Fibroblast of skin of left biceps (primary cell): ENCODE measurements at places on chromosomes 16 and 17.

DNA sequence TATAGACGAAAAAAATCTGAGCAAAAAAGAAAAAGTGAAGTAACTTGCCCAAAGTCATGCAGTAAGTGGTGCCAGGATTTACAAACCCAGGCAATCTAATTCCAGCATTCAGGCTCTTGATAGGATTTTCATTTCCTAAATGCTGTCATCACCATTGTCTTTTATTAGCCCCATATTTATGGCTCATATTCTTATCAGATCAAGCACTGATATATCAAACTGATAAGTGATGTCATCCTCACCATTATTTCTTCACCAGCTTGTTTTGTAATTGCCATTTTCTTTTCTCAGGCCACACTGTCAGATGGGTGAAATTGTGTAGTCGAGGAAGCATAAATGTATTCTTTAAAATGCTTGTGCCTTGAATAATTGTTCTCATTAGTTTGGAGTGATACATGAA is 1.3 kb downstream of the RAD51C start:
- DNase-seq: no peak

DNA sequence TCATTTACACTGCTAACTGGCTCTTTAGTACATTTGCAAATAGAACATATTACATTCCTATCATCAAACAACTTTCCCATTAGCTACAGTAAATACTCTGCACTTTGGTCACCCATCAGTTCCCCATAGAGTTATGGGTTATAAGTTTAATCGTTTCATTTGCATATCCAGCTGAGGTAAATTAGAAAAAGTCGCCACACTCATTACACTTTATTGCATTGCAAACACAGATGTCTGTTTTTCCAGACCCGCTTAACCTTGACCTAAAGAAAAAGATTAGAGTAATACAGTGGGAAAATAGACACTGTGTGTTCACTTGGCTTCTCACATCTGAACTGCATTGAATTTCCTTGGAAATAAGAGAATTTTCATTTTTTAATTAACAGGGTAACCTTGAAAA is 213.1 kb upstream of the PSMD7 start:
- DNase-seq: no peak

DNA sequence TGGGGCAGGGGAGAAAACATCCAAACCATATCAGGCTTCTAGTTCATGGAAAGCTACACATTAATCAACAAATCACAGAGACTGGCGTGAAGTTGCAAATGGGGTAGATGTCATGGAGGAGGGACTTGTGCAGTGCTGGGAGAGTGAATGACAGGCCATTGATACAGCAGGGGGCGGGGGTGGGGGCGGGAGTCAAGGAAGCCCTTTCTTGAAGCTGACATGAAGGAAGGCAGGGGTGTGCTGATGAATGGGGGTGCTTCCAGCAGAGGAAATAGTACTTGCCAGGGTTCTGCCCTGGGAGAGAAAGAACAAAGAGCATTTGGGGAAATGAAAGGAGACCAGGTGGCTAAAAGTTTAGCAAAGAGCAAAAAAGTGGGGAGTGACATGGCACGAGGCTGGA is 269.9 kb downstream of the SHISA9 start:
- DNase-seq: no peak

DNA sequence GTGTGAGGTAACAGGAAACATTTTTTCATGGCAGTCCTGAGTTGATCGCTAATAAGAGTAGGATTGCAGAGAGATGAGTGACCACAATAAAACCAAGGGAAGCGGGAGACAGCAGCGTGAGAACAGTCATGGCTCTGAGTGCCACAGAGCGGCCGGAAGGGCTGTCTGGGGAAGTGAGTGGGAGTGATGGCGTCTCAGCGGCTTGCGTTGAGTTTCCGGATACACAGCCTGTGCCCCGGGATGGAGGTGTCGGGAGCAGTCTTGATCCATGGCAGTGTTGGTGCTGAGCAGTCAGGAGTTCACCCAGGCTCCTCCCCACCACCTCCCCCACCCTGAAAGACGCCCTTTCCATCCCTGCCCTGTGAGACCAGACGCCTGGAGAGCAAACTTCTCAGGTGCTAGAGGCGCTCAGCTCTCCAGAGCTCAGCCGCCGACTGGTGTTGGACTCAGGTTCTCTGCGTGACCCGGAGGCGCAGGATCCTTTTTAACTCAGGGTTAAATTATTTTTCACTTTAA is 59.8 kb downstream of the BANP start:
- DNase-seq: no peak

GRCh38 chr17:17831208-17832031 is 5.4 kb downstream of the SREBF1 start:
- no peak for DNase-seq

GRCh38 chr16:17194190-17194780 is 276.5 kb downstream of the XYLT1 start:
- DNase-seq: no peak

DNA sequence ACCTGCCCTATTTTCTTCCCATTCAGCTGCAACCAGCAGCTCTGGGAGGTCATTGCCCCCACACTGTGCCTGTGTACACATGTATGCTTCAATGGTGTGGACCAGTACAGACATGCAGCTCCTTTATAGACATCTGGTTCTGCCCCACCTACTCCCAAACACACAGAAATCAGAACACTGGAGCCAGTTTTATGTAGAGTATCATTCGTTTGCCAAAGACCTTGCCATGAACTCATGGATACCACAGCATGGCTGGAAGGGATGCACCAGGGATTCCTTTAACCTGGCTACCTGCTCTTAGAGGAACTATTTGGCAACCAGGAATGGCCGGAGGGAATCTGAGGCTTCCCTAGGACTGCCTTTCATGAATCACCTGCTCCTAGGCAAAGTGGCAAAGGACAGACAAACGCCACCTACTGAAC is 60.4 kb downstream of the ZFHX3 start:
- no peak for DNase-seq

DNA sequence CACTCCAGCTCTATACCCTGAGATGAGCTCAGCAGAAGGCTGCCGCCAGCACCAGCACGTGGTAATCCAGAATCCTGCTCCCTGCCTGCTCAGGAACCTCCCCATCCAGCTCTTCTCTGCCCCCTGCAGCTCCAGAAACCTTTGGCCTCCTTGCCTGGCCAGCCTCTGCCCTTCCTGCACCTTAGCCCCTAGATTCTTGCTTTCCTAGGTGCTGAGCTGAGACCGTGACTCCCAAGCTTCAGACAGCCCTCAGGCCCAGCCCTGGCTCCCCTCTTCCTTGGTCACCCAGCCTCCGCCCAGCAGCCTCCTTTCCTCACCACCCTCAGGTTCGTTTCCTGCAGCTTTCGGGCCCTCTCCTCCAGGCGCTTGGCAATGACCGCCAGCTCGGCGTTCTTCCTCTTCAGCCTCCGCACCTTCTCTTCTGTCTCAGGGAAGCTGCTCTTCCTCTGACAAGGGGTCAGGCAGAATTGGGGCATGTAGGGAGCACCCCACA is 2.6 kb downstream of the TSPOAP1 start:
- DNase-seq: no peak

DNA sequence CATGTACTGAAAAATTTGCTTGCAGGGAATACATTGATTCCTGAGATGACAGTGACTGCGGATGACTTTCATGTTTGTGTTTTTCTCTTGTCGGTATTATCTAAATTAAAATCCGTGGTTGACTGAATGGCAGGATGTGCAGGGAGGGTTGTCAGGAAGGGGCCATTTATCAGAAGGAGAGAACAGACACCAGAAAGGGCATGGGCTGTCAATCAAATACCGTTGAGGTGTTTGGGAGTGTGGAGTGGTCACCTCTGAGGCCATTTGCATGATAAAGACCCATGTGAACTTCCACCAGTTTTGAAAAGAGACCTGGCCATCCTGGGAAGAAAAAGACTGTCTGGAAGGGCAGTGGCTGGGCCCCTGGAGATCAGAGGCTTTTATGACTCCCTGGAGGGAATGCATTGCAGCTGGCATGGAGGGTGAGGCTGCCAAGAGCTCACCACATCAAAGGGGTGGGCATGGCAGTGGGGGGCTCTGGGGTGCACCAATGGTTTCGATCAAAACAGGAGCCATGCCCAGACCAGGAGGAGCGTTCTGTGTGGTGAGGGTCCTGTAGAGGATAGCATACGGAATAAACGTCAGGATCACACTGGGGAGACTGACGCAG is 67.1 kb downstream of the CYLD start:
- no peak for DNase-seq

- no peak for DNase-seq
These were observed 43.4 kb downstream of the BMERB1 start for GRCh38 chr16:15477802-15478201.

DNA sequence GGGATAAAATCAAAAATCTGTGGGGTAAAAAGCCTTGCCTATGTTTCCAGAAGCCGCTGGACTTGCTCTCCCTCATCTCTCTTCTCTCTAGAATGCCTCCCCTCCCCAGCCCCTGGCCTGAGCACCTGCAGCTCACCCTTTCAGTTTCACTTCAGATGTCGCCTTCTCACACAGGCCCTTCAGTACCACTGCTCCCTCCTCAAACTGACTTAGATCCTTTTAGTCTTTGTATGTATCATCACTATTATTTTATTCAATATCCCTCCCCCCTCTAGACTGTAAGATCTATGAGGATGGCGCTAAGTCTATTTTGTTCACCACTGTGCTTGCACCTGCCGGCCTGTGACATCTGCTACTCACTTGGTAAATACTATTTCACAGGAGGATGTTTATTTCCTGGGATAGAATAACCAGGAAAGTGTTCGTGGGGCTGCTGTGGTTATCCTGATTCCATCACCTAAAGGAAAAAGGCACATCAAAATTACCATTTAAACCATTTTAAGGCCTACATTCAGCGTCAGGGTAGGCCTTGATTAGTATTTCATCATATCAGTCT is 122.3 kb downstream of the MRTFB start:
- no peak for DNase-seq

DNA sequence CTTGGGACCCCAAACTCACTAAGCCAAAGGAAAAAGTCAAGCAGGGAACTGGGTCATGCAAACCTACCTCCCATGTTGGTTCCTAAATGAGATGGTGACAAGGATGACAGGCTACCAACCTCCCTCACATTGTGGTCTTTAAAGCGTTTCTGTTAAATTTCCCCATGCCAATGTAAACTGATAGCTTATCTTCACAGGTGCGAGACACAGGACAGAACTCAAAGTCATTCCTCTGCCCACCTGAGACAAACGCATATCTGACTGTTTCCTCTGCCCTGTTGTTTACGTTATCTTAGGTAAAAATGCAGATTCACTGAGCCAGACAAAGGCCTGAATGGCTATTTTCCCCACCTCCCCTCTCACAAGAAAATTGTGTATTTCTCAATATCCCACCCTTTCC is 19.0 kb upstream of the CD300E start:
- DNase-seq: no peak

DNA sequence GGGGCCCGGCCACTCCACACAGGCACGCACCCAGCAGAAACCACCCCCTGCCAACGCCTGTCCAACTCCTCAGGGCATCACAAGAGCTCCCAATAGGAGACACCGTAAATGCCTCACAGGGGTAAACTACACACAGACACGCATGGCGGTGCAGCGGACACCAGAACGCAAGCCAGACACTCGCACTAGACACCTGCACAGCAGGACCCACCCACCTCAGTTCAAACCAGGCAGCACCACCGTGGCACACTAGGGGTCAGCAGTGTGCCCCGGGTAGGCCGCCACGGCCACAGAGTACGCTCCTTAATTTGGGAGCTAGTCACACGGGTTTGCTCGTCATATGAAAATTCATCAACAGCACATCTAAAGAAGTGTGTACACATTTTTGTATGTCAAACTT is 3.4 kb downstream of the SLC38A10 start:
- no peak for DNase-seq

- no peak for DNase-seq
These were observed 13.5 kb downstream of the MAPT start for GRCh38 chr17:45907750-45908395.

DNA sequence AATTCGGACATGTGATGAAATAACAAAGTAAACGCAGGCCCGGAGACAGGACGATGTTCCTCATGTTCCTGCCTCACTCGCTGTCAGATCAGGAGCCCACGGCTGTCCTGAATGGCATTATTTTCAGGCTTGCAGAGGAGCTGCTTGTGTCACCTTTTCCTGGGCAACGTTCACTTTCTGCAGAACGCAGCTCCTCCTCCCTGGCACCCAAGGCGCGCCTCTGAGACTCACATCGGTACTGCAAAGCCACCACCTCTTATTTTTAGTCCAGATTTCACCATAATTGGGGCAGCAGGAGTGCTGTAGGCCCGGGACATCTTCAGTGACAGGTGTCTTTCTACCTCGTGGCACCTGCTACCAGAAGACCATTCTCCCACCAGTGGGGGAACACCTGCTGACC is 8.0 kb upstream of the C16orf96 start:
- DNase-seq: no peak

DNA sequence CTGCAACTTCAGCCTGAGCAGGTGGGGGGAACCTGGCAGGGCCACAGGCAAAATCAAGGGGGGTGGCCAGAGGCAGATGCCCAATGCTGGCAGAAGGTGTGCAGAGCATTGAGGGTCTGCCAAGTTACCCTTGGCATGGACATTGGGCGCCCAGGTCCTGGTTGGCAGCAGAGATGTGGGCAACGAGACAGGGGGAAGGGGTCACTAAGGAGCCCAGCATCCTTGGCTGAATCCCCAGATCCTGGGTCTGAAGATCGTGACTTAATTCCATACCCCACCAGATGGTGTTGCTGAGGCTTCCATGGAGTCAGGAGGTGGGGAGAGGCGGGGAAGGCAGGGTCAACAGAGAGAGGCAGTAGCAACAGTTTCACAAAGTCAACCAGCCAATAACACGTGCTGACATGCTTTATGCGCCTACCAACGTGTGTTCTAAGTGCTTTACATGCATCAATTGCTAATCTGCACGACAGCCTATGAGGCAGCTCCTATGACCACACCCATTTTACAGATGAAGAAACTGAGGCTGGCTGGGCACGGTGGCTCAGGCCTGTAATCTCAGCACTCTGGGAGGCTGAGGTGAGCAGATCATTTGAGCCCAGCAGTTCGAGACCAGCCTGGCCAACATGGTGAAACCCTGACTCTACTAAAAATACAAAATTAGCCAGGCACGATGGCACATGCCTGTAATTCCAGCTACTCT is 83.3 kb downstream of the GSG1L start:
- DNase-seq: no peak

GRCh38 chr17:17494499-17494869 is 1.7 kb downstream of the RASD1 start:
- no peak for DNase-seq

DNA sequence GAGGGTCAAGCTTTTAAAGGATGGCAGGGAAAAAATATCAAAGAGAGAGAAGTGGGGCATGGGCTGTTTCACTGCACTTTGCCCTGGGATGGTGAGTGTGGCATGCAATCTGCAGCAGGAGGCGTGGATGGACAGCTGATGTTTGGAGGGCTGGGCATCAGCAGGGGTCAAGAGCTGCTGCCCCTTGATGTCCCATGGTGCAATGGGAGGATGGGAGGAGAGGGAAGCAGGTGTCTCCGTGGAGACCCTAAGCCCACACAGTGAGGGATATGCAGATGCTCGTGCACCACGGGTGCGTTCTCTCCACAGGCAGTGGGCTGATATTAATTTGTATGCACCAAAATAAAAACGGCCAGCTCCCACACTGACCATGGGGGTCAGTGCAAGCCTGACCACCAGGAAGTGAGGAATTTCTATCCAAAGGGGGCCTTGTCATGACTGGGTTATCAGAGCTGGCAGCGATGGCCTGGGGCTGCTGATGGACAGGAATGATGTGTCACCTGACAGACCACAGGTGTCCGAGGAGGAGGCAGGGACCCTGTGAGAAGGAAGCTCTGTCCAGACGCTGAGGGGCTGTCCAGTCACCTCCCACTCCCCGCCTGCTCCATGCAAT is 183.6 kb downstream of the IRF8 start:
- DNase-seq: no peak

- DNase-seq: no peak
These were observed 8.9 kb upstream of the TENT4B start for GRCh38 chr16:50144211-50144610.

GRCh38 chr16:49473773-49474172 is 100.2 kb downstream of the C16orf78 start:
- DNase-seq: no peak

GRCh38 chr17:82386881-82387704 is 15.5 kb downstream of the UTS2R start:
- no peak for DNase-seq
